ENCODE measurements at places on chromosomes 11 and 22.
A peak's percentile ranks its signal among the peaks of the same experiment; 100 is the strongest.

- DNase-seq, result peak; percentile 49
Measured at GRCh38 chr22:19430890-19431541, 517 bp downstream of the HIRA start.

GRCh38 chr11:31805629-31806185, 5.4 kb downstream of the PAX6 start:
- no peak for DNase-seq

DNA sequence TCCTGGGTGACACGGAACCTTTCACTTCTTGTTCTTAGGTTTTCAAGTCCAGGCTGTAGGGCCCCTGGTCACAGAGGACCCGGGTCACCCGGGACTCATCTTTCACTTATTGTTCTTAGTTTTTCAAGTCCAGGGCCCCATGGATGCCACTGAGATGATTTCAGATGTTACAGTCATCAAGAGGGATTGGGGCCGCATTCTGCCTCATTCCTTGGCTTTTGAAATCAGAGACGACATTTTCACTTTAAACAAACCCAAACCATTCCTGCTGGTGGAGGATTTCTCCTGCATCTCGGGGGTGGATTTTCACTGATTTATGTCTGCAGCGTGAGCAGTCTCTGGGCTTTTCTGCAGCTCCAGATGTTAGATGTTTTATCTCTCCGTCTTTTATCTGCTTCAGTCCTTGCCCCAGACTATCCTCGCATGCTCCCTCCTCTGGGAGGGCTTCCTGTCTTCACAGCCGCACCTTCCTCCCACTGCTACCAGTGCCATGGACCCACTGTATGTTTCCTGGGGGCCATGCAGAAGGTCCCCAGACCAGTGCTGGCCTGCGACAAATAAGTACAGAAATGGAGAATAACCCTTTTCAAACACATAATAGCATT, 27.4 kb downstream of the FBLN1 start:
- no peak for DNase-seq

DNA sequence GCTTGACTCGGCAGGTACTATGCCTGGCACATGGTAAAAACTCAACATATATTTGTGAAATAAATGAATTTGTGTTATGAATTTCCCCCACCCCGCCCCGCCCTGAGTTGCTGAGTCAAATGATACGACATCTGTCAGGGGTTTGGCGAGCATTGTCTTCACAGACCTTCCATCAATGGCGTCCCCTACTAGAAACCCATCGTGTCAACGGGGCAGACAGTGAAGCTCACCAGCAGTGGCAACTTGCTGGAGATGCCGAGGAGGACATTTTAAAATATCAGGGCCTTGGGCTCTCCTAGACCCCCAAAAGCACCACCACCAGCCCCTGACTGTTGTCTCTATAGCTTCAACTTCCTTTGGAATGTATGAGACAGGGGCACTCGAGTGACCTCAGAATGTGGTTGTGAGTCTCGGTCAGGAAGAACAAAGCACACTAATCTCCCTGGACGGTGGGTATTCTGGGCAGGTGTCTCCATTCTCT, 761 bp upstream of the NXF1 start:
- no peak for DNase-seq

All from SJSA1 (cell line).